Dermis microvascular lymphatic vessel endothelial cell (primary cell): ENCODE measurements at places on chromosomes 13 and 19. TPM values are rescaled to one million over a fixed set of nuclear protein-coding genes. Genes with fewer than 3 reads are reported as not detected.
A peak's percentile ranks its signal among the peaks of the same experiment; 100 is the strongest.

GRCh38 chr19:38252385-38252784, 3.8 kb downstream of the PPP1R14A start:
- no peak for DNase-seq

GRCh38 chr19:40716031-40716481, 630 bp downstream of the COQ8B start:
- peak; percentile 52 for DNase-seq

DNA sequence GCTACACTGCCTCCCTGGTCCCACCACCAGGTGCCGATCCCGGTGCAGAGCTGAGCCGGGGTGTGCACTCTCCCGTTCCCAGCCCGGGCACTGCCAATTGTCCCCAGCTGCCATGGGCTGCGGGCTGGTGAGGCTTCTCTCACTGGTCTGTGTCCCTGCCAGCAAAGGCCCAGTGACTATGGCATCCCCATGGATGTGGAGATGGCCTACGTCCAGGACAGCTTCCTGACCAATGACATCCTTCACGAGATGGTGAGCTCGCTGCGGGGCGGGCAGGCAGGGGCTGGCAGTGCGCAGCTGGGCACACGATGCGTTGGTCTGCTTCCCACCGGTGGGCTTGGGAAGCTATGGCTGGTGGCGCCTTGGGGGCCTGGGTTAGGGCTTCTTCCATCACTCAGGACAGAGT, 14.6 kb downstream of the MPND start:
- DNase-seq: no peak

DNA sequence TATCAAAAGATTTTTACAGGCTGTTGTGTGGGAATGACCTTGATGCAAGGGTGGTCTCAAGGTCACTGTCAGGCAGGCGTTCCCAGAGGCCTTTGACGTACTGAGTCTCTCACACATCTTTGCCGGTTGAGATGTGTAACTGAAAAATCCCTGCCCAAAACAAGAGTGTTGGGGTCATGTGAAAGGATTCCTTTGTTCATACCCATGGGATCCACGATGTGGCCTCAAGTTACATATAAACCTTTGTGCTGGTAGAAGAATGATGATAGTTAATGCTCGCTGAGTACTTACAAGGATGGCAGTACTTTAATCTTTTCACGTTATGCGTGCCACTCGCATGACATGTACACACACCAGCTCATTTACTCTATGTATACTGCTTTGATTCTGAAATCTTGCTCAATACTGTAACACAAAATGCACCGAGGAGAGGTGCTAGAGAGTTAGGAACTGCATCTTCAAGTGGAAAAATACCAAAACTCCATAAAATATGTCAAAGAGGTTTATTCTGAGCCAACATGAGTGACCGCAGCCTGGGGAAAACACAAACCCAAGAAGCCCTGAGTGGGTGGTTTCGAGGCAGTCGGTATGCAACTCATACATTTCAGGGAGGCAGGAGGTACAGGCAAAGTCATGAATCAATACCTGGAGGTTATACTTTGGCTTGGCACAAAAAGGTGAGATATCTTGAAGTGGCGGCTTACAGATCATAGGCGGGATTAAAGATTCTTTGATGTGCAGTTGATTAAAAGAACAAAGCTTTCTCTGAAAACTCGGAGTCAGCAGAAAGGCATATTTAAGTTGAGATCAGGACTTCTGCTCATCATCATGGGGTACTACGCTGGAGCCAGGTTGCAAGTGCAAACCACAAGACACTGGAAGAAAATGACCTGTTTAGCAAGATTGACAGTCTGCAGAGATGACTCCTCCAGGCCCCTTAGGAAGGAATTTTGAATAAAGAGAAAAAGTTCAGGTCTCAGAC, 87.4 kb upstream of the ARHGEF7 start:
- DNase-seq: no peak

- no peak for DNase-seq
Observed at GRCh38 chr19:40705362-40705651, 11.4 kb downstream of the COQ8B start.

DNA sequence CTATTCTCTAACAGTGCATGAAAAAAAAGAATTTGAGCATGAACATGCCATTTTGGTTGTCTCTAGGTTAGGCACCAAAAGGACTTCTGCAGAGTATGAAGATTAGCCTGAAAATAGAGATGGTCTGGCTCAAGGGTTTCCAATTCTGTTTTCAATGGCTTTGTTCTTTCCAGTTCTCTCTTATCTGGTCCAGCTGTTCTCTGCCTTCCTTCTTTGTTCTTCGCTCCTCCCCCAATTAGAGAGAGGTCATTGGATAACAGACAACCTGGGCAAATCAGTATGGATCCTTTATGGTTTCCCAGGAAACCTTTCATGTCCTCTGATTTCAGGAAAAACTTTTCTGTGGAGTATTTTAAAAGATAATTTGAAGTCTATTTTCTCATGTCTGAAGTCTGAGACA, 623.4 kb downstream of the PCDH17 start:
- DNase-seq: no peak

The APOC1 gene
- total RNA-seq: 0.63 and 1.8 TPM in 2 replicates
